Liver (tissue), 10 donors: ENCODE measurements at places on chromosomes 1 and 21.
A peak's percentile ranks its signal among the peaks of the same experiment; 100 is the strongest.

- no peak for DNase-seq
These were observed 210.1 kb upstream of the PTGFR start for GRCh38 chr1:78280626-78281025.

- DNase-seq = no peak
These were observed 136.8 kb downstream of the GLIS1 start for GRCh38 chr1:53601867-53602775.

GRCh38 chr1:88454781-88455180 lies 229.3 kb upstream of the PKN2 start:
- DNase-seq = no peak

DNA sequence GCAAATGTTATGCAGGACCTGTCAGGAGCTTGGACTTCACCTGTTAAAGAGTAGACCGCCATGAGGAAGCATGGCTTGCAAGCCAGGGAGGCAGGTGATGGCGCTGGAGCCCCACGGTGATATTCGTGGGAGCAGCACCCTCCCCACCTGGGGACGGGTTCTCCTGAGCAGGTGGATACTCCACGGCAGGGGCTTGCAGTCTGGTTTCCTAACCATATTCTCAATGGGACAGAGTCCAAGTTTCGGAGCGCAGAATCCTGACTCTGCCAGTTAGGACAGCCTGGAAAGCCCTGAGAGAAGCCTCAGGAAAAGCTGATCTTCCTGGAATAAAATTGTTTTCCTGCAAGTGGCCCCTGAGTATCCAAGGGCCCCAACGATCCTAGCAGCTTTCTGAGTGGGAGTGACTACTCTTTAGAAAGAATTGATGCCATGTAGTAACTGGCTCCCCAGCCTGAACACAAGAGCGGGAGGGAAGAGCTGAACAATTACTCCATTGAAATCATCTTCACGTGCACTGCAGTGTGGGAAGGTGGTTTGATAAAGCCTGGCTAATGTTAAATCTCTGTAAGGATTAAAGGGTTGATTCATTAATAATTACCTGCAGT lies 146.3 kb upstream of the RAB4A start:
- DNase-seq = no peak

DNA sequence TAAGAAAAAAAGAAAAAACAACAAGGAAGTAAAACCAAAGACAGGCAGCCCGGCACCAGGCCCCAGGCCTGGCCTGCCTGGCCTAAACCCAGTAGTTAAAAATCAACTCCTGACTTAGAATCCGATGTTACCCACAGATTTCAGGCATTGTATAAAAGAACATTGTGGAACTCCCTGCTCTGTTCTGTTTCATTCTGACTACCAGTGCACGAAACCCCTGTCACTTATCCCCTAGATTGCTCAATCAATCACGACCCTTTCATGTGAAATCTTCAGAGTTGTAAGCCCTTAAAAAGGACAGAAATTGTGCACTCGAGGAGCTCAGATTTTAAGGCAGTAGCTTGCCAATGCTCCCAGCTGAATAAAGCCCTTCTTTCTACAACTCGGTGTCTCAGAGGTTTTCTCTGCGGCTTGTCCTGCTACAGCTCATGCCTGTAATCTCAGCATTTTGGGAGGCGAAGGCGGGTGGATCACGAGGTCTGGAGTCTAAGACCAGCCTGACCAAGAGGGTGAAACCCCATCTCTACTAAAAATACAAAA lies 15.6 kb upstream of the MYOCOS start:
- no peak for DNase-seq

DNA sequence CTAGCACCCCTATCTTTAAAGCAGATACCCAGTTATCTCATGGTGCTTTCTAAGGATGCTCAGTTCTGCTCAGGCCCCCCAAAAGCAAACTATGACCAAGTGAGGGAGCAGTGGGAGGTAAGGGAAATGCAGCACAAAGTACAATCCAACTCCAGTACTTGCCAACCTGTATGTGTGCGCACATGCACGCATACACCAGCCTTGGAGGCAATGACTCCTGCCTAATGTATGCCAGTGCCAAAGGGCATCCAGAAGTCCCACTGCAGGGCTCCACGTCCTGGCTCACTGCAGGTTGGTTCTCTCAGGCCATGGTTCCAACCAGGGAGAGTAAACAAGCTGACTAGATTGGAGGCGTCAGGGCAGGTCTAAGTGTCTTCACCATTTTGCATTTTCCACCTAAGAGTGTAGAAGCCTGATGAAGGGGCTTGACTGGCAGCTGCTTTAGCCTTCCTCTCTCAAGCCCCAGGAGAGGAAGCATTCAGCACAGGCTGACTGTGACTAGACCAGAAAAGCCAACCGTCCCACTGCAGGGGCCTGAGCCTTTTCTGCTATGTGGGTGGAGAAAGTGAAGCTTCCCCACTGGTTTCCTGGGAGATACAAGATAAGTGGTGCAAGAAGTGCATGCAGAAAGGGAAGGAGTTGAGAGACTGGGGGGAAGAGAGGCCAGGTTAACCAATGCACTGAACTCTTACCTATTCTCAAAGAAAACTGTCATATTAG lies 7.7 kb downstream of the AMIGO1 start:
- DNase-seq = no peak

GRCh38 chr1:46446646-46447498 lies 42.8 kb upstream of the DMBX1 start:
- peak; percentile 86 for DNase-seq

GRCh38 chr1:62720946-62721554 lies 32.9 kb upstream of the DOCK7 start:
- DNase-seq = no peak

DNA sequence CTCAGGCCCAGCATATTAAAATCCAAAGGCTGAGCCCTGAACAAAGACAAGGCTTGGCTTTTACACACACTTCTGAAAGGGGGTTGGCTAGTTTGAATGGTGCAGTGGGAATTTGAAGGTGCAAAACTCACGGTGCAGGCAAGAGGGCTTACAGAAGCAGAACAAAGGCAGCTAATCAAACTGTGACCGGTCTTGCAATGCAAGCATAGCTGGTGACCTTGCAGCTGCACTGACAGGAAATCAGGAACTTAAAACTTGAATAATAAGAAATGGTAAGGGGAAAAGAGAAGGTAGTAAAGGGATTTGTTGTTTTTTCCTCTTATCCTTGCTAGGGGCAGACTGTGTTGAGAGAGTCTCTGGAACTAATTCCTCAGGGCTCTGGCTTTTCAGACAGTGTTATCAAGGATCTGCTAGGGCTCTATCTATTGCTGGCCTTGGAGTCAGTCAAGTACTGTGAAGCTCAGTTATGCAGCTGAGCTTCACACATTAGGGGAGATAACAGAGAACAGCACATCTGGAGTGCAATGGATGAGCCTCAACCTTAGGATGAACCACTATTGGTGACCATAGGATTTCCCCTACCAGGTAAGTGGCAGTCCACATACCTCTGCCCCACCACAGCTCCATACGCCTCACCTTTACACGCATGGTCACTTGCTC lies 97.6 kb downstream of the PPIAL4G start:
- DNase-seq = no peak

GRCh38 chr1:4127592-4128140 lies 227.6 kb upstream of the C1orf174 start:
- DNase-seq = no peak

DNA sequence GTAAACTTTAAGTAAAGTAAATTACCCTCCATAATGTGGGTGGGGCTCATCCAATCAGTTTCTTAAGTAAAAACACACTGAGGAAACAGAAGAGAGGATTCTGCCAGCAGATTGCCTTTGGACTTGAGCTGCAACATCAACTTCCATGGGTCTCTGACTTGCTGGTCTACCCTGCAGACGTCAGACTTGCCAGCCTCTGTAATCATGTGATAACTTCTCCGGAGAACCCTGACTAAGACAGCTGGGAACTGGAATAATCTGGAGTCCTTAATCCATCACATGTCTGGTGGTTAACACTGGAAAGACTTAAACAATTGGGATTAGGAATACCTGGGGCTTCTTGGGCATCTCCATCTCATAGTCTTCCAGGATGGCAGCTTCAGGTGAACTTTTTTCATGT lies 13.2 kb upstream of the CEP350 start:
- no peak for DNase-seq

GRCh38 chr21:29300807-29301138 lies 2.1 kb downstream of the BACH1 start:
- DNase-seq = no peak

- DNase-seq = no peak
These were observed 60.5 kb downstream of the CD58 start for GRCh38 chr1:116510361-116510760.

- no peak for DNase-seq
These were observed 1.7 kb upstream of the TRIM33 start for GRCh38 chr1:114512595-114513280.

GRCh38 chr1:164635803-164636731 lies 77.1 kb downstream of the PBX1 start:
- no peak for DNase-seq

DNA sequence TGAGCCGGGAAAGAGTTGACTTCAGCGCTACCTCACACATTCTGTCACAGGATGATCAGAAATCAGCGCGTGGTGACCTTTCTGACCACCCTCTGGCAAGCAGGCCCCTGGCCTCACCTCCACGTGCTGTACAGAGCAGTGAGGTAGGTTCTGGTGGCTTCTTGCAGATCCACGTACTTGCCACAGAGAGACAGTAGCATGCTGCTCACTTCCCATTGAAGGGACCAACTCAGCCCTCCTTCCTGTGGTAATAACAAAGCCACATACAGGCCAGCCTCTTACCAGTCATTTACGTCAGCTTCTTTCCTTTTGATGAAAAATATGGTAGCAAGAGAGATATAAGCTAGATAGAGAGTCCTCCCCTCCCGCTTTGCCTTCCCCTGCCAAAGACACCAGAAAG lies 200.7 kb downstream of the CHRM3 start:
- DNase-seq = no peak

DNA sequence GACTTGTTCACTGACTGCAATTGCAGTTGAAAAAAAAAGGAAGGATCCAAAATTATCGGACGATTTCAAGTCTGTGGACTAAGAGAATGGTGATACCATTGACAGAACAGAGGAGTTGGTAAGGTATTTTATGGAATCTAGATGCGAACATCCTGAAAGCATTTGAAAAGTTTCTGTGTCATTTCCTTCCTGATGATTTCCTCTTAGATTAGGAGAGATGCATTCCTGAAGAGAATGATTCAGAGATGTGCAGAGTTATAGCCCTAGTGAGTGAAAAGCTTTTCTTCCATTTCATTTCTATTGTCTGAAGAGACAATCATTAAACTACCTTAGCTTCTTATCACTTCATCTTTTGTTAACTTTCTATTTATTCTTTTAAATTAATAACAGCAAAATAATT lies 200.0 kb downstream of the KCNK2 start:
- DNase-seq = no peak

- DNase-seq = no peak
These were observed 100.2 kb downstream of the LRRC53 start for GRCh38 chr1:74412244-74412643.

DNA sequence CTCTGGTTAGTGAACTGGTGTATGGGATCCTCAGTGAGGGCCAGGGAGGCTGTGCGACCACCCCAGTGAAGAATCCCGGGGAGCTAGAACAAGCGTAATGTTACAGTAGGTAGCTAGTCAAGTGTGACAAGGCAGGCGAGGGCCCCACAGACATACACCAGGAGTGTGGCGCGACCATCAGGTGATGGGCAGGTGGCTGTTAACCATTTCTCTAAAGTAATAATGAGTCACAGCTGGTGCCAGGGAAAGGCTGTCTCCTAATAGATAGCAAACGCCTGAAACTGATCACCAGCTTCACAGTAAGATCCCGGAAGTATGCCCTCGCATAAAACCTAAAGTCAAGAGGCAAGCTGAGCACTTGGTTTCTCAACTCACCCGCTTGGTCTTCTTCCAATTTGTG lies 40.5 kb upstream of the TARBP1 start:
- no peak for DNase-seq

DNA sequence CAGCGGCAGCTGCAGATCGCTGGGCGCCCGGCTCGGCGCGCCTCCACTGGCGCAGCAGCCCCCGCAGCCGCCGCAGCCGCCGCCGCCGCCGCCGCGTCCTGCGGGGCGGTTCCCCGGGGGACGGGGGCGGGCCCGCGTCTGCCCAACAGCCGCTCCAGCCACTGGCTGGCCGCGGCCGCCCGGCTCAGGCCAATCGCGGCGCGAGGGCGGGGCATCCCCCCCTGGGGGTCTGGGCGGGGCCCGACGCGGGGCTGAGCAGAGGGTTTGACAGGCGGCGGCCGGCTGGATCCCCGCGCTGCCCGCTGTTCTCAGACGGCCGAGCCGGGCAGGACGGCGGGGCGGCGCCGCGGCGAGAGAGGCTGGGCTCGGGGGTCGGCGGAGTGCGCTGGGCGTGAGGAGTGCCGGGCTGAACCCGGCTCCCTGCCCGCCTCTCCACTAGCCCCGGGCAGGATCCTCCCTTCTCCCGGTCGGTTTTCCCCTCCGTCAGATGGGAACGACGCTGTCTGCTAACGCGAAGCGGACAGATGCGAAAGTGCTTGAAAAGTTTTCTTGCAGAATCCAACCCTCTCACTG lies at the start of gene GLIS1:
Gene GLIS1 (minus strand): TSS at position 56 of the 573 bp plus-strand sequence. CDS start 1,100 bp downstream, outside the sequence.
- peak; percentile 76 for DNase-seq
